CD14-positive monocyte (primary cell): ENCODE measurements at places on chromosomes 12 and 14.

DNA sequence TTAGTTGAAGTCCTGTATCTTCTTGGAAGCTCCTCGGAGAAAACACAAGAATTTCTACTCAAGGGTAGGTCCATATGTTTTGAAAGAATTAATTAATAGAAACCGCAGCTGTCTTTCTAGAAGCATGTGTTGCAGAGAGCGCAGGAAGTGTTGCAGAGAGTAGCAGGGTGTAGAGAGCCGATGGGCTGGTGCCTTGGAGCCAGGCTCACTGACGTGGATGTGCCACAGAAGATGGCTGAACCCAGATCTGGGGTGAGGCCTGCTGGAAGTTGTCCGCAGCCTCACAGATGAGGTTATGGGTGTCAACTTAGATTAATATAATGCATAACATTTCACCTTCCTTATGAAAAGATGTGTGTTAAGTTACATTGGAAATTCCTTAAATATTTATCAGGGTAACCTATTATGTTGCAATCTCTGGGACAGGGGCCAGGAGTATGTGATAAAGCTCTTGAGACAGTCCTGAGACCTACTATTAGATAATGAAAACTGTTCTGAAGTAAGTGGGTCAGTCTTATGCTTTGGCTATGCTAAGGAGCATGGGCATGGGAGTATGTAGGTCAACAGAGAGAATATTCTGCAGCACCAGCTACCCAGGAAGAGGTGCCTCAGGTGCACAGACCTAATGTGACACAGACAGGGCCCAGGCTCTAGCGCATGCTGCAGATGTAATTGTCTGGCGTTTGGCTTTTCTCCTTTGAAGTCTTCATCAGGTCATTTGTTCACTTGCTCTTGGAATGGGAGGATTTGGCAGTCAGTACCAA lies 973.3 kb downstream of the BCL11B start:
- DNase-seq = no peak

DNA sequence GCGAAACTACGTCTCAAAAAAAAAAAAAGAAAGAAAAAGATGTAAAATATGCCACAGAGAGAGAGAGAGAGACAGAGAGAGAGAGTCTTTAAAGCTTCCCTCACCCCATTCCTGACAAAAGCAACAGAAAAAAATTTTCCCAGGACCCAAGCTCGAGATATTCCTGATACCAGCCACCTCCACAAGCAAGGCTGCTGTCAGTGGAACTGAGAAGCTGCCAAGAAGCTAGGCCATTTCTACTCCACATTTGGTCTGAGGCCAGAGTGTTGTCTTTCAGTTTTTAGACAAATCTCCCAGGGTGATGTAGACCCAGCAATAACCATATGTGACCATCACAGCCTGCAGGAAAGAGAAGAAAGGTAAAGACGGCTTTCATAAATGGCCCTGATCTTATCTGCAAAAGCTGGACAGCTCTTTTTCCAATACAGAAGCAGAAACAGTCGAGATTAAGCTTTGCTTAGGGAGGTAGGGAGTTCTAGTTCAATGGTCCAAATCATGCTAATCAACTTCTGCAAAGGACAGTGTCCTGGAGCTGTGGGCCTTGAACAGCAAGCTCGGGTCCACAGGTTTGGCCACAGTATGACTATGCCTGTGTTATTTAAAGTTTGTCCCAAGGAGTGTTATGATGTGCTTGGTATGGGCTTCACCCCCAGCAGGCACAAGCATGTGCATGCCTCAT lies 130.3 kb upstream of the NUDT4 start:
- DNase-seq = no peak

DNA sequence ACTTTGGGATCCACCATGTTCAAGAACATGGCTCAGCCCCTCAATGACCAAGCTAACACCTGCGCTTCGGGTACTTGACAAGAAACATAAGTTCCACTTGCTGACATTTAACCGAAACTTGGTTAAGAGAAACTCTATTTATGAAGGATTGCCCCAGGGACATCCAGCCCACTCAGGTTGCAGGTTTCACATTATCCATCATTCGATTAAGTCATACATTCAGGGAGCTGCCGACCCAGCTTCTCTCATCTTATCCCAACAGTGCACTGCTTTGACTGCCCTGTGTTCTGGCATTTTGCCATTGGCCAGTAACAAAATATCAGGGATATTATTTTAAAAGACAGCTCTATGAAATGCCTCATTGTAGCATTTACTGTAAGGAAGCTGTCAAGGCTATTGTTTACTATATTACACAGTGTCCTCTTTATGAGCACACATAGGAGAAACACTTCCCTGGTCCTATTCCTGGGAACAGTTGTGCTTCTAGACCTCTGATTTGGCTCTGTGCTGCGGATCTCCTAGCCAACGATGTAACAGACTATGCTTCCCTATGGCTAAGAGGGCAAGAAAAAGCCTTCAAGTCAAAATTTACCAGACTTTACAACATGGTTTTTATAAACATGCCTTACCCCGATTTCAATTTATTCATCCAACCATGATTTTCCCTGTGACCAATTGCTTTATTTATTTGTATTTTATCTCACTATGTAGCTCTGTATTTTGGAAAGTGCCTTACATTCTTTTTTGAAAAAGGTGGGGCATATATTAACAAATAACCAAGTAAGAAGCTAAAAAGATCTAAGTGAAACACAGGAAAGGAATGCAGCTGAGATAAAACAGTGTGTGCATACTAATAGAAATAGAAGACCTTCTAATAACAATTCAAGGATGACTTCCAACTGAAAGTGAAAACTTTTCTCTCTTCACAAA lies 109.3 kb downstream of the ITPR2 start:
- DNase-seq = no peak

GRCh38 chr12:105954951-105955931 lies 183.5 kb downstream of the NUAK1 start:
- DNase-seq = no peak

- no peak for DNase-seq
These were observed 25.9 kb upstream of the NID2 start for GRCh38 chr14:52094546-52095271.

- DNase-seq = no peak
These were observed 623.4 kb downstream of the DIO2 start for GRCh38 chr14:79587875-79588274.

- peak; percentile 27 for DNase-seq
These were observed 400 bp downstream of the CHST11 start for GRCh38 chr12:104456950-104457745.

DNA sequence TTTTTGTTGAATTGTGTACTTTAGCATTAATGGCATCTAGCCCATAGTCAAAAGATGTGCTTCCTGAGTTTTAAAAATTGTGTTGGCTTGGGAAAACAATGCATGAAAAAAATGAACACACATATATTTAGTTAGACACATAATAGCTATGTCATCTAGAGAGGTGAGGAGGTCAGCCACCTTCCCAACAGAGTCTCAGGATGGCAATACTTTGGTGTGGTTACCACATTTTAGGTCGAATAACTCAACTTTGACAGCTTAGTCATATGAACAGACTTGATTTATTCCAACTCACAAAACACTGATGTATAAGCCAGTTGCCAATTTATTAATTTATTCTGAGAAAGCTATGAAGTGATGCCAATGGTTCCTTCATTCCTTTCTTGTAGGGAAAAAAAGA lies 114.0 kb downstream of the ETNK1 start:
- no peak for DNase-seq

- DNase-seq = no peak
These were observed 487.8 kb downstream of the KCNH5 start for GRCh38 chr14:62557416-62557815.

- DNase-seq = no peak
These were observed 17.6 kb downstream of the CCDC88C start for GRCh38 chr14:91399868-91400640.

DNA sequence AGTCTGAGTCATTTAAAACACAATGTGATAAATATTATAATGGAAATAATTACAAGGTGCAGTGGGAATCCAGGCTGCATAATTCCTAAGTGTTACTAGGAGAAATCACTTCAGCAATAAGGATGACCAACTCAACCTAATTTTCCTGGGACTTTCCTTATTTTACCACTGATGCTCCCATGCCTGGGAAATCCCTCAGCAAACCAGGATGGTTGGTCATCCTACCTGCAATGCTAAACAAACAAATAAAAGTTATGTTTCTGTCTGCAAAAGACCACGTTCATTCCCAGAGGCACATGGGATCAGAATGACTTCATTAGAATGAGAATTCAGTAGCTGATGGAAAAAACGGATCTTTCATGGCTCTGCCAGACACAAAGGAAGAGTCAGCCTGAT lies 130.8 kb upstream of the RAP1B start:
- DNase-seq = no peak

DNA sequence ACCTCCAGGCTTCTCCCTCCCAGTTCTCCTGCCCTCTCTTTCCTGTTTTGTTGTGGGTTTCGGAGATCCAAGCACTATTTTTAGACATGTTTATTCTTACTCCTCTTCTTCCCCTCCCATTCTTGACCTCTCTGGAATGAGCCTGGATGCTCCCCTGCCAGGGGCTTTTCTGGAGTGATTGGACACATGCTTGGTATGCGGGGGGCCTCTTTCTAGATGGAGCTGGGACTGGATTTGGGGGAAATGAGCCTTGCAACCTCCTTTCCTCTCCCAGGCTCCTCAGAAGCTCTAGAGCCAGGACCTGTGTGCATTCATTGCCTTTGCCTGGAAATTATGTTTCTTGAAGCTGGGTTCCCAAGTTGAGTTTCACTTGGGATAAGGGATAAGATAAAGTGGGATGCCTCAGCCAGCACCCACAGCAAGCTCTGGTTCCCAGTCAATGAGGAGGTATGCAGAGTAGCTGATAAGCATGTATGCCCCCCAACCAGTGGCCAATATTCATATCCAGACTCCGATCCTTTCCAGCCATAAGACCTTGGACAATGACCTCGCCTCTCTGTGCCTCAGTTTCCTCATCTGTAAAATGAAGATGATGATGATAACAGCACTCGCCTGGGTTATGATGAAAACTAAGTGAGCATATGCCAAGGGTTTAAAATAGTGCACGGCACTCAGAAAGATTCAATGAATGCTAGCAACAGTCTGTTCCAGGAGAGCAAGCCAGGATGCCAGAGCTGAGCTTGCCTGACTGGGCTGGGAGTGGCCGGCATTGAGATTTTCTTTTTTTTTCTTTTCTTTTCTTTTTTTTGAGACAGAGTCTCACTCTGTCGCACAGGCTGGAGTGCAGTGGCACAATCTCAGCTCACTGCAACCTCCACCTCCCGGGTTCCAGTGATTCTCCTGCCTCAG lies 97.8 kb downstream of the SCARB1 start:
- no peak for DNase-seq

GRCh38 chr14:105091517-105092170 lies 26.4 kb upstream of the GPR132 start:
- DNase-seq = no peak

DNA sequence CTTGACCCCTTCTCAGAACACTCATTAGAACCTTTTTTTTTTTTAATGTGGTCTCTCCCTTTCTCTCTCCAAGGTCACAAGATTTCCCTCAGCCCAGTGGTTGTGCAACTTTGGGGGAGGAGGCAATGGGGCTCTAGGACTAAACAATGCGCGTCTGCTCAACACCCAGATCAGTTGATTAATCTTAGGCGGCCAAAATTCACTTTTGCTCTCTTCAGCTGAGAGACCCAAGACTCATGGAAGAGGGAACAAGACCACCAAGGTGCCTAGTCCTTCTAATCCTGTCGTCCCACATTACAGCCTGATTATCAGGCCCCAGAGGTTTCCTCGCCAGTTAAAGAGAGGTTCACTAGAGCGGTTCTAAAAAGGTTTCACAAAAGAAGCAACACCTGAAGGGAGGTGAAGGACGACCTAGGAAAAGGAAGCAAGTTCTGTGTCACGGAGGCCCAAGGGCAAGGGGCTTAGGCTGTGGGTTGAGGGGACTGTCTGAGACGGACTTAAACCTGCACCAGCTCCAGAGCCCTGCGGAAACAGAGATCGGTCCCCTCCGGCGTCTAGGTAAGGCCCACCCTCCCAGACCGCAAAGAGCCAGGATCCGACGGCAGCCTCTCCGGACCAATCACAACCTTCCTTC lies 824 bp upstream of the TARBP2 start:
- peak; percentile 85 for DNase-seq

DNA sequence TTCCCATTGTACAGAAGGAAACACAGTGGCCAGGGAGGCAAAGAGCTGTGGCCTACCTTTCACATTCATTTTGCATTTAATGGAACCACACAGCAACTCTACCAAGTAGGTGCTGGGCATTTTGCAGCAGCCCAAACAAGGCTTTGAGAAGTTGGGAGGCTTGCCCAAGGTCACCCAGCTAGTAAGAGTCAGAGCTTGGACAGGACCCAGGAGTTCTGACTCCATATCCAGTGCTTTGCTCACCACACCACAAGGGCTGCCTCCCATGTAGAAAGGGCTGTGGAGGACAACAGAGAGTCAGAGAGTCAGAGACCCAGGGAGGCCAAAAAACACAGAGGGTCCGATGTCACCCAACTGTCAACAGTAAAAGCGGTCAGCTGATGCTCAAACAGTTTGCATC lies 400.2 kb downstream of the BCL11B start:
- no peak for DNase-seq

GRCh38 chr12:113990250-113991223 lies 24.4 kb upstream of the RBM19 start:
- DNase-seq = no peak

GRCh38 chr14:74792249-74793039 lies 29.3 kb downstream of the YLPM1 start:
- no peak for DNase-seq

DNA sequence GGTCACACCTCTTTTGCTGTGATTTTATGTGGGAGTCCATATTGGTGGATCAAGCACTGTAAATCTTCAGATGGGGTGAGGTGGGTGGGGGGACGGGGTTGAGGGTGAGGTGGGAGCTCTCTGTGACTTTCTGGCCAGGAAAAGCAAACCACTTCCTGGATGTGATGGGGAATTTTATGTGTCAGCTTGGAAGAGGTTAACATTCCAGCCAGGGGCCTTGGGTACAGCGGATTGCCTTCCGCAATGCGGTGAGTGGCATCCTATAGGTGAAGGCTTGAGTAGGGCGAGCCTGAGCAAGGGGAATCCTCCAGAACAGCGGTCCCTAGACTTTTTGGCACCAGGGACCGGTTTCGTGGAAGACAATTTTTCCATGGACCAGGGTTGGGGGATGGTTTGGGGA lies 36.2 kb downstream of the DLK1 start:
- no peak for DNase-seq

- no peak for DNase-seq
These were observed 90.6 kb downstream of the VCPKMT start for GRCh38 chr14:50025776-50026175.

DNA sequence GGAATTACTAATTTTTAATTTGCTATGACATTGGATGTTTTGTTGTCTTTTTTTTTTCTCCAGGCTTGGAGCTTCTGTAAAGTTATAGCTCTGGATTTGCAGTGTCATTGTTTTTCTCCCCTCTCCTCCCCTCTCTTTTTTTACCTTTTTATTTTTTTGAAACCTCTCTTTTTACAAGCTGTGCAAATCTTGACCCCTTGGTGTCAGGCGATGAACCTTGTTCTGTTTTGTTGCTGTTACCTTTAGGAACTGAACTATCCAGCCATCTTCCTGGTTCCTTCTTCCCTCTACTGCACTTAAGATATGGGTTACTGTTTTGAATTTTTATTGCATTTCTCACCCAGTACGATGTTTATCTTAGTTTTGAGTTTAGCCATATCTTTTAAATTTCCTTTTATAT lies 13.7 kb downstream of the KTN1 start:
- DNase-seq = no peak
